Globus pallidus (tissue), 1 donor: ENCODE measurements at places on chromosomes 2 and 18.

- DNase-seq, result no peak
These were observed 268.1 kb upstream of the LINC00305 start for GRCh38 chr18:64416990-64417389.

GRCh38 chr2:97770445-97770844 lies 57.1 kb downstream of the ZAP70 start:
- no peak for DNase-seq

DNA sequence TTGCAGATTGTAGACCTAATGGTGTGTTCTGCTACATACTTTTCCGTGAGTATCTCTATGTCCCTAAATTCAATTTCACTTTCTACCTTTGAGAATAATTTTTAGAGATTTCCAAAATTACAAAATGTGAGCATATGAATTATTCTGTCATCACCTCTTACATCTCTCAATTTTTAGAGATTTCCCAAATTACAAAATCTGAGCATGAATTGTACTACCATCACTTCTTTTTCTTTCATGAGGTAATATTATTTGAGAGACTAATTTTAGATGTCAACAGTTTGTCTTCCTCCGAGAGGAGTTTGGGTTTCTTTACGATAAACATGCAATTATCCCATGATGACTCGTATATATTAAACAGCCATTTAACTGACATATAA lies 32.1 kb downstream of the INSIG2 start:
- DNase-seq, result no peak

- DNase-seq, result no peak
These were observed 6.2 kb downstream of the ASAP2 start for GRCh38 chr2:9212661-9213411.

GRCh38 chr2:237665713-237666143 lies 38.3 kb downstream of the LRRFIP1 start:
- no peak for DNase-seq

DNA sequence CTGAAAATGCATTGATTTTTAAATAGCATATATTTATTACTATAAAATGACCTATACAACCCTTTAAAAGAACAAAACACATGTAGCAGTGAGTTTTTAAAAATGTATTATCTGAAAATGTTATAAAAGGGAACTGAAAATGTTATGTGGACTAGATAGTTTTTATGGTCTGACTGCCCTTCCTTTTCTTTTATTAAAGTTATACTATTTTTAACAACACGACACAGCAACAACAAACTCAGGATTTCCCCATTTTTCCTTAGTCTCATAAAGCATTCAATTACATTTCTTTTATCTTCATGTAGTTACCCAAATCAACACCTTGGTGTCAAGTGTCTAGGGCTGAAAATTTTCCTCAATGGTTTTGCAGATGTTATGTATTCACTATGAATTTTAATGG lies 132.8 kb upstream of the TMEFF2 start:
- no peak for DNase-seq

DNA sequence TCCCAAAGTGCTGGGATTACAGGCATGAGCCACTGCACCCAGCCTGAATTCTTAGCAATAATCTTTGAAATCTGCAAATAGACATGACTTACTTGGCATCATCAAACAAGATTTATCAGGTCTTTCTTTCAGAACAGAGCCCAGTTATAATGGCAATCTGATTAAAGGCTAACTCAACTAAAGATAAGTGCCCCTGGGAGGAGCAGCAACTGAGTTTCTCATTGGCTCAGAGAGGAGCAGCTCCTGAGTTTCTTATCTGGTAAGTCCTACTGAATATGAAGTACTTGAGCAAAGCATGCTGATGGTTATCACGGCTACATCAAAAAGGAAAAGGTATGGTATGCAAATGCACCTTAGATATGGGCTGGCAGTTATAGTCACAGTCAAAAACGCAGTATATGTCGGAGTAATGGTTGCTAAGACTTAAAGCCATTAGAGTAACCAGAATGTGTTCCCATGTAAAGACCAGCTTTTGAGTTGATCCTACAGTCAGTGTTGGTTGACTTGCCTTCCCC lies 15.0 kb upstream of the AP1S3 start:
- DNase-seq, result no peak

GRCh38 chr2:177422271-177422670 lies 29.7 kb downstream of the AGPS start:
- DNase-seq, result no peak

- DNase-seq, result peak; percentile 94
These were observed 5.7 kb upstream of the WIPF1 start for GRCh38 chr2:174603280-174603679.

DNA sequence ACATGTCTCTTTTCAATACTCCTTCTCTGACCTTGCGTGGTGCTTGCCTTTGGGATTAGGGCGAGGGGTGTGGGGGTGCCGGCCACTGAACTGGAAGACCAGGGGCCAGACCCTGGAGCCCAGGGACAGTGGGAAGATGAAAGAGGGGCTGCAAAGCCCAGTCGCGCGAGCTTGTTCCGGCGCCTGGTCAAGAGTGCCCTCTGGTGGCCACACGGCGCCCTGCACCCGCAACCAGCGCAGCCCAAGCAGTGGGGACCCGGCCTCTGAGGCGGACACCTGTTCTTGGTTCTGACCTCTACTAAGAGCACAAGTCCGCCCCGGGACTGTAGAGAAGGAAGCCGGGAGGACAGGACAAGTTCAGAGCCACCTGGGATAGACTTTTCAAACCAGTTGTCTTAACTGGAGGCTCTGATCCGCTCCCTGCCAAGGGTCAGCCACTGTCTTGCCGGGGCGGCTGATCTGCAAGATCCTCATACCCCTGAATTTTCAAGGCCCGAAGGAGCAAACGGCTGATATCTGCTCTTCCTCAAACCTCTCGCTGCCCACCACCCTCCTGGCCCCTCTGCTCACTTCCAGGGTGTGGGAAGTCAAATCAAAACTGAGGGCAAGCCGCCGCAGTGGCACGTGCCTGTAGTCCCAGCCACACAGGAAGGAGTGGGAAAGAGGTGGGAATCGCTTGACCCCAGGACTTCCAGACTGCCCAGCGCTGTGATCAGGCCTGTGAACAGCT lies 14.9 kb upstream of the MSH6 start:
- peak; percentile 58 for DNase-seq

DNA sequence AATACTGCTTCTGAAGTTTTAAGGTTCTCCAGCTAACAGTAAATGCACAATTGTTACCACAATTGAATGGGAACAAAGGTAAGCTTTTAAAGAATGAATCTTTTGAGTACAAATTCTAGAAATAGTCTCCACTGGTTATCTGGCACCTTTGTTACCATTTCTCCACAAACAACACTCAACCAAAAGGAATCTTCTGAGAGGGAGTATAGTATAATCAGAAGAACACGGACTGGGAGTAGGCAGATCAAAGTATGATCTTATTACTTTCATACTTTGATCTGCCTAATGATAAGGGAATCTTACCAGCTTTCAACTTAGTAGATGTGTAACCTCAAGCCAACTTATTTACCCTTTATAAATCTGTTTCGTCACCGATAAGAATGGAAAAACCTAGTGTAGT lies 1.4 kb downstream of the CEP76 start:
- no peak for DNase-seq

DNA sequence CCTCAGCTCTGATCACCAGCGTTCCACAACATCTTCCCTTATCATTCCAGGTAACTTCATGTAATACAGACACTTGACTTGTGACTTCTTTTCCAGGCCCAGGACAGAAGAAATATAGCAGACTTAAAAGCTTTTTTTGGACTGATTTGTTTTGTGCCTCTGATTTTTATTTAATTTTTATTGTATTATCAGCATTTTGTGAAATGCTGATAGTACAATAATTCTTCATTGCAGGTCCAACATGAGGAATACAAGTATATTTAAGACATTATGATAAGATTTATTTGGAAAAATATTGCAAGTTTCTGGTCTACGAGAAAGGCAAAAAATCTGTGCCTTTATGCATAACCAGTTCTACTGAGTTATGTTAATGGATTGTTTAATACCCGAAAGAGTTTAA lies 94.5 kb upstream of the THUMPD2 start:
- DNase-seq, result no peak

DNA sequence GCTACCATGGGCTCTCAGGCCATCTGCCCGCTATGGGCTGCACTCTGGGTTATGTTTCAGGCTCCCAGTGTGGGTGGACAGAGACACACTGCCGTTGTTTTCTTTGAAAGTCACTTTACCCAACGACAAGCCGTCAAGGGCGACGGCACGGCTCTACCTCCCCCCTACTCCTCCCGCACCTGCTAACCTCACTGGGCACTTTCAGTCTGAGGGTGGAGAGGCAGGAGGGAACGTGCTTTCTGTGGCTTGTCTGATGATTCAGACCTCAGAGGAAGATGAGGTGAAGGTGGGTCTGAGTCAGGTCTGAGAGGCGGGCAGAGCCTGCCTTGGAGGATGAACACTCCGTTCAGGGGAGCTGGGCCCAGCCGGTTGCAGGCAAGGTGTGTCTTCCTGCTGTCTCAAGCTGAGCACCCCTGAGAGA lies 147.6 kb upstream of the HDAC4 start:
- DNase-seq, result no peak

GRCh38 chr18:49548229-49548636 lies 13.6 kb upstream of the LIPG start:
- no peak for DNase-seq

DNA sequence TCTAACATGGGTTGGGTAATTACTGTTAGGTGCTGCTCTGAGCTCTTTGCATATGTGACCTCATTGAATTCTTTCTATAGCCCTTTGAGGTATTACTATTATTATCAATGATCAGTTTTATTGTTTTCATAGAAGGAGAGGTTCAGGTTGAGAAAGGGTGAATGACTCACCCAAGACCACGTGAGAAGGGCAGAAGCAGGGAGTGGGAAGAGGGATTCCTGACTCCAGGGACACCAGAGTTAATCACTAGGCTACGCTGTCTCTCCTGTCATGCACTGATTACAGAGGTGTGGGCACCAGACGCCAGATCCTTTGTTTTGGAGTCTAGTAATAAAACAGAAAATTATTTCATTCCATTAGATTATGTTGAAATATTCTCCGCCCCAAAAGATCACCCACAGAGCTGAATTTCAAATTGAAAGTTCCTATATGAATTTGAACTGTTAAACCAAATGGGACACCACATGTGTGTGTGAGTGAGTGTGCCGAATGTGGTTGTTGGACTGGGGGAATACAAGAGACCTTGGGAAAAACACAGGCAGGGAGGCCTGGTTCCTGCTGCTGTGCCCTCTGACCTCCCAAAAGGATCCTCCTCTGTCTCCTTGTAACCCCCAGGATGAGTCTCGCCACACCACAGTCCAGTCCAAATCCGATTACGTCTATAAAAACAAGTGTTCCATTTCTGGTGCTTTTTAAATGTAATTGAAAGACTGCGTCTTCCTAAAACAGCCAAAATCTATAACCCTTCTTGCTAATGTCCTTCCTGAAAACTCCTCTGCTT lies 215.4 kb downstream of the ZNF521 start:
- no peak for DNase-seq

DNA sequence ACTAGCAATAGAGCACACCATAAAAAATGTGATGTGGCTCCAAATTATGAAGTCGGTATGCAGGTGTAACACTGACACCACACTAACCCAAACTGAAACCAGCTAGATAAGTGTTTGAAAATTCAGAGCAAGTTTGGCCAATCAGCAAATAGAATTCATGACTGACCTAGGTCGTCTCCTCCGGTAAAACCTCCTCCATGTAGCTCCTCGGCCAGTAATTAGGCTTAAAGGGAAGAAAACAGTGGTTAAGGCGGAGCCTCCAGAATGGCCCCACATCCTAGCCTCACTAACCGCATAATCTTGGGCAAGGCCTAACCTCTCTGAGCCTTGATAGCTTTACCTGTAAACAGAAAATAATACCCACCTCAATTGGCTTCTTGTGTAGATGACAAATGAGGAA lies 30.1 kb downstream of the C1D start:
- DNase-seq, result no peak

DNA sequence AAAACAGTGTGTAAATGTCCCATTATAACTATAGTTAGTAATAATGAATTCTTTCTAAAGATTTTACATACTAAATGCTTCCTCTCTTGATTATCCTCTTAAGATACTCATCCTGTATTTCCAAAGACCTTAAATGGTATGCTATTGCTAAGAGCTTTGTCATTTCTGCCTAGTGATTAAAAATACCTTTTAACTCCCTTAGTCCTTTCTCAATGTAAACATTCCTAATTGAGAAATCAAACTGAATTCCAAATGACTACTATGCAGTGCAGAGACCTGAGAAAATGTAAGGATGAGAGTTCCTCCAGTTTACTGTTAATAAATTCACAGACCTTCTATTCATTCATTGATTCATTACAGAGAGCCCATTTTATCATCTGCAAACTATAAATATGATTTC lies 86.9 kb downstream of the SOS1 start:
- no peak for DNase-seq

- peak; percentile 51 for DNase-seq
These were observed 174.2 kb downstream of the SOCS6 start for GRCh38 chr18:70463085-70463484.

GRCh38 chr2:20635675-20636584 lies 15.0 kb downstream of the HS1BP3 start:
- peak; percentile 83 for DNase-seq

GRCh38 chr2:133825778-133826177 lies 257.5 kb upstream of the NCKAP5 start:
- no peak for DNase-seq

GRCh38 chr2:63614448-63614968 lies 25.7 kb downstream of the MDH1 start:
- DNase-seq, result no peak

GRCh38 chr18:61606759-61607158 lies 273.5 kb downstream of the CDH20 start:
- peak; percentile 7 for DNase-seq

DNA sequence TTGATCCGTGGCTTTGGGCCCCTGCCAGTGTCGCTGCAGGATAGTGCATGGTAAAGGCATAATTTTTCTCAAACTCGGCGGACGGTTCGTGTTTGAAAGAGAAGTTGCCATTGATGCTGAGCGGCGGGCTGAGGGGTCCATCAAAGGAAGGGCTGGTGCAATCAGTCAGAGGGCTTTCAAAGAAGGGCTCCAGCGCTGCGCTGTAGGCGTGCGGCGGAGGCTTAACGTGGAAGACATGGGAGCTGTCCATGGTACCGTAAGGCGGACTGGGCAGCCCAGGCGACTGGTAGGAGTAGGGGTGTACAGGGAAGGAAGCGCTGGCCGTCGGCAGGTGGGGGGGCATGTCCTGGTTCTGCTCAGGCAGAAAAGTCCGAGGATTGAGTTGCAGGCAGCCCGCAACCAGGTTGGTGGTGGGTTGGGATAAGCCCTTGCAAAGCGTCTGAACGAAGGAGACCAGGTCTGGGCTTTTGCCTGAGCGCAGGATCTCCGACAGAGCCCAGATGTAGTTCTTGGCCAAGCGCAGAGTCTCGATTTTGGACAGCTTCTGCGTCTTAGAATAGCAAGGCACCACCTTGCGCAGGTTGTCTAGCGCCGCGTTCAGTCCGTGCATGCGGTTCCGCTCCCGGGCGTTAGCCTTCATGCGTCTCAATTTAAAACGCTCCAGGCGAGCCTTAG lies 2.3 kb downstream of the NEUROD1 start:
- DNase-seq, result no peak

- no peak for DNase-seq
These were observed 163.1 kb downstream of the ANTXR1 start for GRCh38 chr2:69175790-69176715.

GRCh38 chr2:238104691-238105371 lies 4.7 kb downstream of the ESPNL start:
- DNase-seq, result no peak
